ENCODE measurements at places on chromosomes 3 and 15.

DNA sequence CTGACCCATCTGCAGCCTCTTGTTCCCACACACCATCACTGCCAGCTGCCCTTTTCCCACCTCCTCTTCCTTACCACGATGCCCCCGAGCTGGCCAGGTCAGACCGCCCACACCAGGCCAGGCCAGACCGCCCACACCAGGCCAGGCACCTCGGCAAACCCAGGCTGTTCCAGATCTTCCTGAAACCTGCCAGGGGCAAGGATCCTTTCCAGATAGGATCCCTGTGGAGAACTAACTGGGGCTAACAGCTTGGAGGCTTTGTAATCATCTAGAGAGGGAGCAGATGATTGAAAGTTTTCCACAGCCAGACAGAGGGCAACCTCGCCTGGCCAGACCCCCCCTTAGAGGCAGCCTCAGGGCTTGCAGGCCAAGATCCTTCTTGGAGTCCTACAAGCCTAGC is 287.3 kb upstream of the TLE3 start:
- DNase-seq, result no peak

GRCh38 chr3:115503394-115503793 is 119.9 kb upstream of the GAP43 start:
- DNase-seq, result no peak

DNA sequence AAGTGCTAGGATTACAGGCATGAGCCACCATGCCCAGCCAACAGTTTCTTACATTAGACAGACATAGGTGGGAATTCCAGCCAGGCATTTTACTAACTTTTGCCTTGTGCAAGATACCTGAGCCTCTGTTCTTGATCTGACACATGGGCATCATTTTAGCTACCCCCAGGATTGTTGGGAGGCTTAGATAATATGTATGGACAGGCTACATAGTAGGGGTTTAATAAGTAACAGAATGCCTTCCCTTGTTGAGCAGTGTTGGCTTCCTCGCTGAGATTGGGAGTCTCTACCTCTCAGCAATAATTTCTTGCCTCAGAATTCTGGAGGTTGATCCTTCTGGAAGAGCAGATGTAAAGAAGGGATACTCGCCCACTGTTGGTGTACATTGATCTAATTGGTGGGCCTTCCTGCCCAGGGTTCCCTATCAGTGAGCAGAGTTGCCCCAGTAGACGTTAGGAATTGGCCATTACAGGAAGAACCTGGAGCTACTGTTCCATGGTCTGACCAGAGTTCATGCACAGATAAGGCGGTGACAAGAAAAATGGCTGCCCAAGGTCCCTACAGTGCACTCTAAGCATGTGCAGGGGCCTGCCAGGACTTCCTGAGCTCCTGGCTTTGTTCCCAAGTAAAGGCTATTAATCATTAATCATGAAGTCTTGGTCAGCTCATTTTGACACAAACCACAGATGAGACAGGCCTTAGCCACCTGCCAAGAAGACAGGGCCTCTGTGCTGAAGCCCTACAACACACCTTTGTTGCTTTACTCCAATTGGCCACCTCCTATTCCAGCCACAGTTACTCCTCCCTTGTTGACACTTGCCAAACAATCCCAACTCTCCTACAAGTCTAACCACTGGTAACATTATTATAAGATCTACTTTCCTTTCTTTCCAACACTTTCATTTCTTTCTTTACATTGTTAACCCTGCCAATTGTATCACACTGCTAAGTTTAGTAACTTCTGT is 5.0 kb upstream of the IL17RE start:
- DNase-seq, result no peak

DNA sequence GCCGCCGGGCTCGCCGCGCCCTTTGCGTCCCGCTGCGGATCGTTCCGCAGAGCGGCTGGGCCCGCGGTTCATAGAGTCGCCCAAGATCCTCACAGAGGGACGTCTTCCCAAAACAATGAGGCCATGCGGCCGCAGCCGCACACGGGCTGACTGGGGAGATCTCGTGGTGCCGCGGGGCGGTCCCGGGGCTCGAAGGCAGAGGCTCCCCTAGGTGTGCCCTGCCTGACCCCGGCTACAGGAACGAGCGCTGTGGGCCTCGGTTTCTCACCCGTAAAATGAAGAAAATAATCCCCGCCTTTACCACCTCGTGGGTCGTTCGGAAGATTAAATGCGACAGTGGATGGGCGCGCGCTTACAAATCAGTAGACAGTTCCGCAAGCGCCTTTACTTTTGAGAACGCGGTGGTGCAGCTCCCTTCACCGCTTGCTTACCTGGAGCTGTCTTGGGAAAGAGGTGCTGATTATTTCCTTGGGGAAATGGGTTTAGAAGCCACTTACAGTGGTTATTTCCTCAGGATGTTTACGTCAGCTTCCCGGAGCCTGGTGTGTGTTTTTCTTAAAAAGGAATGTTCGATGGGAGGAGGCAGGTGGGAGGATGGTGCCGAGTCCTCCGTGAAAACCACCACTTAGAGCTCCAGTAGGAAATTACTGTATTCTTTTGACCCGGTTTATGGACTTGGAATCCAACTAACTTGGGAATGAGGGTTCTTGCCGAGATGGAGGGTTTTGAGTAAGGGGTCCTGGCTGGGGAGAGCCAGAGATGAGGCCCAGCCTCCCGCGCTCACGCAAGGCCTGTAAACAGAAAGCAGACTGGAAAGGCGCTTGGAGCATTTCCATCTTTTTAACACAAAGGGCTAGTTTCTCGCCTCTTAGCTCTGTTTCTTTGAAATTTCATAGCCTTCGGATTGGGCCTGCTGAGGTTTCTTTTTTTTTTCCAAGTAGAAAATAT is 1.9 kb upstream of the MEX3B start:
- DNase-seq, result no peak

- DNase-seq, result no peak
These were observed at the start of gene UPK1B for GRCh38 chr3:119173325-119173724. Gene UPK1B (plus strand): TSS chr3:119173598. CDS start chr3:119186742, 13,144 bp downstream.

DNA sequence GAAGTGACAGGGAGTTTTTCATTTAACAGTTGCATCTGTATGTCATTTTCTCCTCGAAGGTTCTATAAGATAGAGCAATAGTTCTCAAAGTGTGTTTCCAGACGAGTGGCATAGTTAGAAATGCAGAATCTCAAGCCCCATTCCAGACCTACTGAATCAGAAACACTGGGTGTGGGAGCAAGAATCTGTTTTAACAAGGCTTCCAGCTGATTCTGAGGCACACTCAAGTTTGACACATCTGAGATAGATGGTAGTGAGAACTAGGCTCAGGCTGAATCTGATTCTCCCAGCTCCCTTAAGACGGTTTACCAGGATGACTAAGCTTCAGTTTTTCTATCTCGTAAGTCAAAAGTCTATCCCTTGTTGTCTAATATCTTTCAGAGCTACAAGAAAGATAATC is 159.8 kb upstream of the NUDT16 start:
- DNase-seq, result no peak

GRCh38 chr3:134659391-134660045 is 8.7 kb upstream of the KY start:
- no peak for DNase-seq

DNA sequence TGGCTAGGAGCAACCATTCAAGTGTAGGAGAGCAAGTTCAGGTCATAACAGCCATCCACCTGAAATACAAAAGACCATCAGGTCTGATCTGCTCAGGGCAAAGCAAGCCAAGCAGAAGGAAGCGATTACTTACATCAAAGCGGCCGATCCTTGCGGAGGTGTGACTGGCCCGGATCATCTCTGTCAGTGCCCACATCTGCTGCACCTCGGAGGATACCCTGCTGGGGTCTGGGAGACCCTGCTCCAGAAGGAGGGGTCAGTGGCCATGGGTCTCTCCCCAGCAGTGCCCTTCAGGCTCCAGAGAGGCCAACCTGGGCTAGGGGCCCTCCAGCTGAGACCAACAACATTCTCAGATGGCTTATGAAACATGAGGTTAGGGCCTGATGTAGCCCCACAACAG is 2.5 kb upstream of the AMT start:
- no peak for DNase-seq

- no peak for DNase-seq
These were observed 229.2 kb upstream of the KCNH8 start for GRCh38 chr3:18919158-18919557.

DNA sequence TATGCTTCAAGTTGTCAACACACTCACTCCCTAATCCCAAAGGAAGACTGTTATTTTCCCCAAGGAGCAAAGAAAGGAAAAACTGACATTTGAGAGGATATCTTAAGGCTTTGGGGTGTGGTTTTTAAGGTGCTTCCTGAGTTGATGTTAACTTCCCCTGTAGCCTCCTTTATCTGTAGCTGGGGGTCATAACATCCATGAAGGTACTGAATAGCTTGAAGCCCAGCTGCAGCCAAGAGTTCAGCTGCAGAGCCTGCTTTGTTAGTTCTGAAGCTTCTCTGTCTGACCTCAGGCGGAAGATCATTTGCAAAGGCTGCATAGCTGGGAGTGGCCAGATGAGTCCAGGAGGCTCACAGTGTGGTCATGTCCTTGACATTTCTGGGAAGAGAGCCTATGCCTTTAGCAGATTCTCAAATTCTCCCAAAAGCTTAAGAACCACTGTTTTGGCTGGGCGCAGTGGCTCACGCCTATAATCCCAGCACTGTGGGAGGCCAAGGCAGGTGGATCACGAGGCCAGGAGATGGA is 165.4 kb downstream of the SV2B start:
- no peak for DNase-seq

DNA sequence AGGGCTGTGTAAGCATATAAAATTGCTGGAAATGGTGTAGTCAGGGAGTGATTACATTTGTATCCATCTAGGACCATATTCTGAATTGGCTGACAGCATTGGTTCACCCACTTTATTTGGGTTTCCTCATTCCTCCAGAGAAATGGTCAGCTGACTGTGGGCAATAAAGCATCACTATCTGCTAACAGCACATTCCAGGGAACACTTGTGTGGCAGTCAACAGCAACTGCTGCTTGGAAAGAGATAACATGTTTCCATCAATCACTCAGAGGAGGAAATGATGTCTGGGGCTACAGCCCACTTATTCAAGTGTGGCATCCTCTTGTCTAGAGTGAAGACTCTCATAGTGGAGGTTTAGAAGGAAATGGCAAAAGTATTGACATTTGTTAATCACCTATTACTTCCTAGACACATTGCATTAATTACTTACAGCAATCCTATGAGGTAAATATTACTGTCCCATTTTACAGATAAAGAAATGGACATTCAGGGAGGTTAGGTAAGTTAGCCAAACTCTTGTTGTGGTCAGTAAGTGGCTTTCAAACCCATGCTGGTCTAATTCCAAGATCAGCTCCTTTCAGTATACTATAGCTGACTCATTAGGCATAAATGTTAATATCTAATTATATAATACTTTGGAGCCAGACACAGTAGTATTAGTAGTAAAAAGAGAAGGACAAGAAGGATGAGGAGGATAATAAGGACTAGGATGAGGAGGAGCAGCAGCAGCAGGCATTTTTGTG is 247.8 kb downstream of the ALCAM start:
- DNase-seq, result no peak

GRCh38 chr3:12675115-12675810 is 11.3 kb upstream of the RAF1 start:
- DNase-seq, result no peak
